ENCODE measurements at places on chromosomes 13 and 19.

- no peak for DNase-seq
Measured at GRCh38 chr19:28960986-28961705, 251.8 kb downstream of the UQCRFS1 start.

DNA sequence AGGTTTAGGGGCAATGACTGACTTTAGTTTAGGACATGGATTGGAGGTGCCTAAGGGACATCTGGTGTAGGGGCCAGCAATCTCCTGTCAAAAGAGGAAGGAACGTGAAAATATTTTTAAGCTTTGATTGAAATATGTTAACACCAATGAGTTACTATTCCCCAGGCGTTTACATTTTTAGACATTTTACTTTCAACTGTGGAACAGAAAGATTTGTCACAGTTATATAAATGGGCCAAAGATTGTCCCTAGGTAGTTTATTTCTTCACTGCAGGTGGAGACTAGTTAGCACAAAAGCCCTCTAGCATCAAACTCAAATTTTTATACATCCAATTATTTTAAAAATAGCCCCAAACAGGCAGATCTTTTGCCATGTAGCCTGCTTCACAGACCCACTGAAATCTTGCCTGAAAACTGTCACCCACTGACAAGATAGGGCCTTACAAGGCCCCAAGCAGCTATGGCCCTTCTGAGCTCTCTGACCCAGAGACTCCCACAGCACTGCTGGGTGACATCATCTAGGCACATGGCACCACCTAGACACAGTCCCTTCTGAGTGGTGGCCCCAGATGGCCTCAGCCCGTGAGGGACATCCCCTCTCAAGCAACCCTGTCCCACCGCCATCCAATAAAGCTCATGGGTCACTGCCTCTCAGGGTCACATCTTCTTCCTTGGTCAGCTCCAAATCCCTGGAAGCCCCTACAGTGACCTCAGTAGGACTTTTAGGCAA is 64.8 kb upstream of the DOCK9 start:
- no peak for DNase-seq

GRCh38 chr13:58266271-58266670 is 634.7 kb downstream of the PCDH17 start:
- no peak for DNase-seq

DNA sequence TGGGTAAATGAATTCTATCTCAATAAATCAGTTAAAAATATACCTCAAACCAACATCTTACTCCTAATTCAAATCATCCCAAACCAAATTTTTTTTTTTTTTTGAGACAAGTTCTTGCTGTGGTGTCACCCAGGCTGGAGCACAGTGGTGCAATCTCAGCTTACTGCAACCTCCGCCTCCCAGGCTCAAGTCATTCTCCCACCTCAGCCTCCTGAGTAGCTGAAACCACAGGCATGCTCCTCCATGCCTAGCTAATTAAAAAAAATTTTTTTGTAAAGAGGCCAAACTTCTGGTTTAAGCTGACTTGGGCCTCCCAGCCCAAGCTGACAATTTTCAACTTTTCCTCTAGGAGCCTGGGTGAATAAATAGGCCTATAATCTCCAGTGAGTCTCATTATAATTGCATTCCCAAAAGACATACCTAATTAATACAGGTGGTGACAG is 22.1 kb upstream of the OLFM2 start:
- no peak for DNase-seq

- no peak for DNase-seq
Measured at GRCh38 chr19:3893509-3894179, 13.2 kb downstream of the ATCAY start.

DNA sequence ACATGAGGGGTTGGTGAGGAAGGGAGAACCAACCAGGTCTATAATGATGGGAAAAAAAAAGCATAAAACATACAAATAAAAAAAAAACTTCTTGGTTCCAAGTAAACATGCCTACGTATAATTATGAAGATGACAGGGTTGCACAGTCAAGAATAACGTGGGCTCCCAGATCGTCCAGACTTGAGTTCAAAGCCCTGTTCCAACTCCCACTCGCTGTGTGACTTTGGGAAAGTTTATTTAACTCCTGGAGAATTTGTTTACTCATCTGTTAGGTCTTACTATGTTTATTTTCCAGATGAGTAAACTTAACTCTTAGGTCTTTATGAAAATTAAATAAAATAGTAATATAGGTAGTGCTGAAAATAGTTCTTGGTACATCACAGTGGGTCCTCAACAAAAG is 13.8 kb downstream of the STARD13 start:
- no peak for DNase-seq

- no peak for DNase-seq
Measured at GRCh38 chr13:74667656-74668203, 533.5 kb upstream of the KLF12 start.

- DNase-seq: no peak
Measured at GRCh38 chr13:39559847-39560246, 43.1 kb downstream of the LHFPL6 start.

GRCh38 chr13:87736849-87737385 is 65.7 kb downstream of the SLITRK5 start:
- DNase-seq: no peak

GRCh38 chr13:41833831-41834230 is 127.1 kb downstream of the VWA8 start:
- no peak for DNase-seq

DNA sequence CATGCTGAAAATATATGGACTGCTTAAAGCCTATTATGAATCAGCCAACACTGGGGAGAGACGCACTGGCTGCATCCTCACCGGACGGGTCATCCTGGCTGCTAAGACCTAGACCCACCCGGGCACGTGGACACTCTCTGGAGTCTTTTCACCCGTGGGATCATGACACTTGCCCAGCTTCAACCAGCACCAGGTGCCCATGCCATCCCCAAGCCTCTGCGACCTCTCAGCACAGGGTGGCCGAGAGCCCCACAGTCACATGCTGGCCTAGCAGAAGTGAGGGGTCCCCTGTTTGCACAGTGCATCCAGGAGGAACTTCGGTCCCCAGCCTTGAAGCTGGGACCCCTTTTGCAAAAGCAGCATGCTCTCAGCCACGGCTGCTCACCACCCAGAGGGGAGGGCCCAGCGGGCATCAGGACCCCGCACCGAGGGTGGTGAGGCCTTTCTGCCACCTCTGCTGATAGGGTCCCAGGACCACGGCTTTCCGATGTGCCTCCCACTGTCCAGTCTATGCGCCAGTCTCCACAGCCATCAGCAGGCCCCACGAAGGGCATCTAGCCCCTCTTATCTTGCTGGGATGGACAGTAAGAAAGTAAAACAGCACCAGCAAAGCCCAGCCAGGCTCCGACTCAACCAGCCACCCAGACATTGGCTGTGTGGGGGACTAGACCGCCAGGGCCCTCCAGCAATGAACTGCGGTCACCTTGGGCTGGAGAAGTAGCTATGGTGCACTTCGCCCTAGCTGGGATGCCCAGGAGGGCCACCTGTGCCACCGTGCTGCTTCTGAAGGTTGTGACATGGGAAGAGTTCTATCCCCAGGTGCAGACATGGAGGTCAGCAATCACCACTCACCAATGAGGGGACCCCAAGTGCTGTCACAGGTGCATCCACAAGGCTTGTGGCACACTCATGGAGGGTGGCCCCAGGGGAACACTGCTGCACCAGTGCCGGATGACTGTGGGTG is 73.1 kb downstream of the CEBPG start:
- DNase-seq: no peak

- no peak for DNase-seq
Measured at GRCh38 chr13:27534108-27534980, 84.0 kb upstream of the MTIF3 start.

DNA sequence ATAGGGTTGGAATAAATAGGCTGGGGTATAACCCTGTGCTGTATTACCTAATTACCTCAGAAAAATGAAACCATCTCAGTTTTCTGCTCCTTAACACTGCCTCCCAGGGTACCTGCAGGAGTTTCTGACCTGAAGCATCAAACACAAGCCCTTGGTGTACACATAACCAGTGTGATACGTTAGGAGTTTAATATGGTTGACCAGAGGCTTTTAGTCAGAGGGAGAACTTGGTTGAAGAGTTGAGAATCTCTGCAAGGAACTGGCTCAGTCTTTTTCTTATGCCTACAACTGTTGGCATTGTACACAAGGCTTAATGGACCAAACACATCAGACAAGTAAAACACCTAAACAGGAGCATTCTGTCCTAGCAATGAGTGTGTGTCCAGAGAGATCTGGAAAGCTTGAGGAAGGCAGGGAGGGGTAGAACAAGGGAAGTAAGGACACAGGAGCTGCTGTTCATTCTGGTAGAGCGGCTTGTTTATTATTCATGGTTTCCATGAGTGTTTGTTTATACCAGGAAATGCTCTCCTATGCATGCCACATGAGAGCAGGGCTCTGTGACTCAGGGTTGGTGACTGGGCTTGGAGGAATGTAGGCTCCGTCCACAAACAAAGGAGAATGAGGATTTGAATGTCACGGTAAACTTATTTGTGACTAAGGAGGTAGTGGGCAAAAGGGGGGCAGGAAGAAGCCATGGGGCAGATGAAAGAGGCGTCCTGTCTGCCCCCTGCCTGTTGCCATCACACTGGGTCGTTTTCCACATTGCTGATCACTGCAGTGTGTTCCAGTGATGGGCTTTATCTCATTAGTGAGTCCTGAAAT is 11.9 kb upstream of the SPATA13 start:
- DNase-seq: no peak

DNA sequence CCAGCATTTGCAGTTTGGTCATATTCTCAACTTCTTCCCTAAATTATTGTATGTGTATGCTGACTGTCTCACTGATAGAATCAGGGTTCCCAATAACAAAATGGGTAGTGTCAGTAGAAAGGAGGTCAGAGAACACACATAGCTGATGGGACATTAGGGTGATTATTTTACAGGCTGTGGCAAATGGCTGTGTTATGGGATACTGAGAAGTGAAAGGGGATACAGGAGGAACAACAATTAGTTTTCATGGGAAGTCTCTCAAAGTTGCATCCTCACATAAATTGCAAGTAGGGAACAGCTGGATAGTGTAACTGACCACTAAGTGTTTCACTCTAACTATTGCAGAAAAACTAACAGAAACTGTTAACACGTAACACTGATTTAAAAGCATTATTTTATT is 1199.3 kb downstream of the PCDH17 start:
- DNase-seq: no peak

- no peak for DNase-seq
Measured at GRCh38 chr19:33685541-33685940, 63.8 kb downstream of the CHST8 start.

DNA sequence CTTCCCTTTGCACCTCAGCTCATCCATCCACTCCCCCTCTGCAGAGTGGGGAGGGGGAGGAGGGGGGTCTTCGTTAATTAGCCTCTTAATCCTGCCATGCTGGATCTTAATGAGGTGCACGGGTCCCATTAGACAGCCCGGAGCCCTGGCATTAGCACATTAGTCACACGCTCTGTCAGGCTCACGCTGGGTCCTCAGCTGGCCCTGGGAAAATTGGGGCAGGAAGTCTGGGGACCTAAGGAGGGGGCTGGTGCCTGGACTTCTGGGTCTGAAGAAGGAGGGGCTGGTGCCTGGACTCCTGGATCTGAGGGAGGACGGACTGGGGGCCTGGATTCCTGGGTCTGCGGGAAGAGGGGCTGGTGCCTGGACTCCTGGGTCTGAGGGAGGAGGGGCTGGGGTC is 444 bp upstream of the NCCRP1 start:
- DNase-seq: no peak

DNA sequence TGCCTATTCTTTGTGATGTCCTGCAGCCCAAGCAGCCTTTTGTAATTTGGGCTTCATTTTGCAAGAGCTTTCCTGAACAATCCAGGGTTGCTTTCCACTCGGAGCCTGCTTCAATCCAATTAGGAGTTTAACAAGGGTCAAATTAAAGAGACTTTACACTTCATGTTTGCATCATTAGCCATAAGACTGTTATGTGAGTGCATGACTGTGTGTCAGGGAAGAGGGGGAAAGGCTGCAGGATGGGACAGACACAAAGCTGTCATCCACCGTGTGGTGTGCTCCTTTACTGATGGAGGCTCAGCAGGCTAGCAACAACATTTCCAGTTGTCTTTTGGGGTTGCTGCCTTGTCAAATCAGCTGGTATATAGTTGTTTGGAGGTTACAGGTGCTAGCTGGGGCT is 23.7 kb upstream of the MAB21L1 start:
- no peak for DNase-seq

GRCh38 chr13:78323848-78324247 is 279.5 kb downstream of the POU4F1 start:
- DNase-seq: no peak

GRCh38 chr13:56861476-56861875 is 279.2 kb upstream of the PRR20A start:
- DNase-seq: no peak

GRCh38 chr13:99289271-99289670 is 17.9 kb downstream of the GPR183 start:
- no peak for DNase-seq

- no peak for DNase-seq
Measured at GRCh38 chr19:17829855-17830566, 8.7 kb upstream of the INSL3 start.

DNA sequence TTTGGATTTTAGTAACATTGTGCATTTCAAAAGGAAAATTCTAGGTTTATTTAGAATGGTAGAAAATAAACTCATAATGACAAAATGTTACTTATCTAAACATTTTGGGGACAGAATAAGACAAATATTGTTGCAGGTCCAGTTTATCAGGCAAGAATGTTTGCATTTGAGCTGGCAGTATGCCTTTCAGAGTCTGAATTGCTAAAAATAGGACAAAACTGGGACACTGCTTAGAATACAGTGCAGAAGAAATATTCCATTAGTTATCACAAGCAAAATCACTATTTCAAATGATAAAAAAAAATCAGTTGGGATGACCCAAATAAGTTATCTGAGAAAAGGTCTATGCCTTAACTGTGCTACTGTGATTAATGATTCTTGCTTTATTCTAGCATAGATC is 870.3 kb upstream of the MIR17HG start:
- no peak for DNase-seq

- DNase-seq: no peak
Measured at GRCh38 chr19:16252459-16253205, 54.9 kb downstream of the AP1M1 start.

GRCh38 chr19:5448374-5448773 is 6.8 kb upstream of the ZNRF4 start:
- DNase-seq: no peak

DNA sequence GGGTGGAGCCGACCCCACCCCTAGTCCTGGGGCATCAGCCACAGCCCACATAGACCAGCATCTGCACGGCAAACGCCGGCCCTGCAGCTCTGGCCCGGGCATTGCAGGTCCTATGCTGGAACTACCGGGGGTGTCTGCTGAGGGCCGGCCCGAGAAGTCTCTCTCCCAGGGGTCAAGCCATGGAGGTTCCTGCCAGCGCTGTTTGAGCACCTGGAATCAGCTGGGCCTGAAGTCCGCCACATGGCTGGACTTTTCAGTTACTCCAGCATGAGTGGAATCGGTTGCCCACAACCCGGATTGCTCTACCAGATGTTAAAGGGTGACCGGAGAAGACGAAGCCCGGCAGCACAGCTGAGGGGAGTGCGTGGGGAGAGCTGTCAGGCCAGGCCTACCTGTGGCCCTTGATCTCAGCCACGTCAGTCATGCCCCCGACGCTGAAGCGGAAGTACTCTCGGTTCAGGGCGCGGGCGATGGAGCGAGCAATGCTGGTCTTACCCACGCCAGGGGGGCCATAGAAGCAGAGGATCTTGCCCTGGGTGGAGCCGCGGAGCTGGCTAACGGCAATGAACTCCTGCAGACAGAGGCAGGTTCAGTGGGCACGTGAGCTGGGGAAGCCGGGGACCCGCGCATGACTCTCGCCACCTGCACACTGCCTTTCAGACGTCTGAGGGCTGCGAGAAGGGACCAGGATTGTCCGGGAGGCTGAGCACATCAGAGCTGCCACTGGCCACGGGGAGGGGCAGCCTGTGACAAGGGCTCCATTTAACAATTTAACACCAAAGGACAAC is 8.7 kb downstream of the RPL36 start:
- DNase-seq: no peak
